ENCODE measurements at places on chromosomes 3 and 15.

GRCh38 chr3:29279806-29280205, 1.1 kb upstream of the RBMS3 start:
- no peak for DNase-seq

DNA sequence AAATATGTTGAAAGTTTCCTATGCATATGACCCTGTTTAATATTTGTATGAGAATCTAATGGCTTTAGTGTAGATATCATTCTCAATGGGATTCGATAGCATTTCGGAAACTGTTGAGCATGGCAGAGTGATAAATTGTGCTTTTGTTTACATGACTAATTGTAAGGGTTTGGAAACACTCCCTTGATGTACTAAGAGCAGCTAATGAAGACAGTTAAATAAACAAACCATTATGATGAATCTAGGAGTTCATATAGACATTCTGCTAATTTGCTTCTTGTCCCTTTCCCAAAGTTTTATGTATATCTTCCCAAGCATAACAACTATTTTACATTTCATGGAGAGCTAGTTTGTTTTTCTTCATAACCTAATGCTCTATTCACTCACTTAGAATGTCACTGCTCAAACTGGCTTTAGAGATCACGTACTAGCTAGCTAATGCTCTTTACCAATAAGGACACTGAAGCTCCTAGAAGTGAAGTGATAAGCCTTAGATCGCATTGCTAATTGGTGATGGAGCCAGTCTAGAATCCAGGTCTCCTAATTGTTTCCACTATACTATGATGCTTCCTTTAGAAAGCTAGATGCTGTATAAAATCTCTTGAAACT, 140.8 kb downstream of the TP63 start:
- no peak for DNase-seq

DNA sequence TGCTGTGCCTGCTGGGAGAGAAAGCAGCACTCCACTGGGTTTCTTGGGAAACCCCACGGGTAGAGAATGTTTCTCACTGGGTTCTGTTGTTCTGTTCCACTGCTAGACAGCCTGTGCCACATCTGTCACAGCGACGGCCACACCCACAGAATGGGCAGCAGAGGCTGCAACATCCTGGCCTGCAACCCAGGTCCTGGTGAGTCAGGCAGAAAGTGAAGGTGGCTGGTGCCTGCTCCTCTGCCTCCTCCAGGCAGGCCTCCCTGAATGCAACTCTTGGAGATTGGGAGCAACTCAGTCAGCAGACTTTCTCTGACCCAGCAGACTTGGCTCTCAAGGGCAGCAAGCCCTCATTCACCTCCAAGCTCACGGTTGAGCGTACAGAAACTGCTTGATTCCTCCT, 13.0 kb downstream of the C3orf18 start:
- no peak for DNase-seq

DNA sequence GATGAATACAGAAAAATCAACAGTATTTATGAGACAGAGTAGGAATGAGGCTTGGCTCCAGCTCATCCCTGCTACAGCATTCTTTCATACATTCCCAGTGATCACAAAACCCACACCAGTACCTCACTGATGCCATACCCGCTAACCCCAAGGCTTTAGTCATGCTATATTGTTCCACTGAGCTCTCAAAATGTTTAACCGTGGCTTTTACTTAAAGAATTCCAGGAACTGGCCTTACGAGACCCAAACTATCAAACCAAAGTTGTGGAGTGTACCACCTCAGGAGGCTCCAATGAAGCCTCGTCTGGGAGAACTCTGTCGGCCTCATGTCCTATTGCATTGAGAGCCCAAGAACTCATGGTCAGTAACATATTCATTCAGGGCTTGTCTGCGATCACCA, 278.9 kb downstream of the ULK4 start:
- no peak for DNase-seq

GRCh38 chr3:44120721-44121582, 120.7 kb upstream of the TOPAZ1 start:
- DNase-seq, result no peak

- no peak for DNase-seq
Observed at GRCh38 chr3:82038556-82038955, 277.1 kb upstream of the GBE1 start.

DNA sequence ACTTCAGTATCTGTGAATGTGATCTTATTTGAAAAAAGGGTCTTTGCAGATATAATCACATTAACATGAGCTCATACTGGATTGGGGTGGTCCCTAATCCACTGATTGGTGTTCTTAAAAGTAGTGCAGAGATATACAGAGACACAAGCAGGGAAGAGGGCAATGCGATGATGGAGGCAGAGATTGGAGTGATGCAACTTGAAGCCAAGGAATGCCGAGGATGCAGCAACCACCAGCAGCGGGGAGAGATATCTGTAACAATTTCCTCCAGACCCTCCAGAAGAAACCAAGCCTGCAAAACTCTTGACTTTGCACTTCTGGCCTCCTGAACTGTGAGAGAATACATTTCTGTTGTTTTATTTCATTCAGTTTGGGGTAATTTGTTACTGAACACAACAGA, 171.0 kb upstream of the MBNL1 start:
- no peak for DNase-seq

- no peak for DNase-seq
Observed at GRCh38 chr15:48966595-48967301, 3.0 kb upstream of the SHC4 start.

DNA sequence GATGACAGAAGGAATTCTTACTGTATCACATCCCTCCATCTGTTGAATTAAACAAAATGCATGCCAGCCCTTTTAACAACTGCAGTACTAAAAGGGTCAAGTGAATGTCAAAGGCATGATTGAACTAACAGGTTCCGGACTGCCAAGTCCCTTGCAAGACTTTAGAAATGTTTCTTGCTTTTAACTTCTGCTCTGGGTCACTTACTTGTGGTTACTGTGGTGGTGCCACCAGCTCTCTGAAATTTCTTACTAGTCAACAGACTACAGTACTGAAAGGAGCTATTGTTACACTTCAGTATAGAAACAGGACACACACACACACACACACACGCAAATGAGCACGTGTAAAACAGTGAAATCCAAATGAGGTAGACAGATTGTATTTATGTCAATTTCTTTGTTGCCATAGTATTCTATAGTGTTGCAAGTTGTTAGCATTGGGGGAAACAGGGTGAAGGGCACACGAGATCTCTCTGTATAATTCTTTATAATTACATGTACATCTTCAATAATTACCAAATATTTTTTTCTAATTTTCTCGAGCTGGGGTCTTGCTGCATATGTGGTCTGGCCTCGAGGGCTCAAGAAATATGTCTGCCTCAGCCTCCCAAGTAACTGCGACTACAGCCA, 79.9 kb upstream of the SLC25A26 start:
- DNase-seq, result no peak

GRCh38 chr3:64251019-64251418, 25.8 kb upstream of the PRICKLE2 start:
- DNase-seq, result no peak
